ENCODE measurements at places on chromosomes 7 and 10. TPM values are rescaled to one million over a fixed set of nuclear protein-coding genes. Genes with fewer than 3 reads are reported as not detected.

DNA sequence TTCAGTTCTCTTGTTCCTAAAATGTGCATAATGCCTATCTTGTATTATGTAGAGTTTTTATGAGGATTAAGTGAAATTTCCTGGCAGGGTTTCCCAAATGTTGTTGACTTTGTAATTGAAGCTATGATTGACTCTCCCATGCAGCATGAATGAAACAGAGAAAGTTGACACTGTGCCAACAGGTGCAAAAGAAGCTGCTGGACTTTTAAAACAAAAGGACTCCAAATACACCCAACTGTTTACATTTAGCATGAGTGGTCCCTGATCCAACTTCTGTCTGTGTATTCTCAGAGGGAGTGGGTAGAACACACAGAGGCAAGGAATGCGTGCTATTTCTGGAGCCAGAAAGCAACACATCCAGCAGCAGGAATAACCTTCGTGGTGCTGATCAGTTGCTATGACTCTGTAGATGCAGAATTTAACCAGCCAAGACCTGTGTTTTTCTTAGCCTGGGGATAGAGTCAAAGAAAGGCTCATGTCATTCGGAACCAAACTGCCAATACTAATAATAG is 14.4 kb upstream of the RBM20 start:
- peak; percentile 70 for DNase-seq

Gene LRRD1
- total RNA-seq = not detected

Gene OR2A12
- not detected for total RNA-seq

Gene VAX1
- total RNA-seq = 0.27 TPM

Gene LLCFC1
- not detected for total RNA-seq
